ENCODE measurements at places on chromosomes 12 and 14.

DNA sequence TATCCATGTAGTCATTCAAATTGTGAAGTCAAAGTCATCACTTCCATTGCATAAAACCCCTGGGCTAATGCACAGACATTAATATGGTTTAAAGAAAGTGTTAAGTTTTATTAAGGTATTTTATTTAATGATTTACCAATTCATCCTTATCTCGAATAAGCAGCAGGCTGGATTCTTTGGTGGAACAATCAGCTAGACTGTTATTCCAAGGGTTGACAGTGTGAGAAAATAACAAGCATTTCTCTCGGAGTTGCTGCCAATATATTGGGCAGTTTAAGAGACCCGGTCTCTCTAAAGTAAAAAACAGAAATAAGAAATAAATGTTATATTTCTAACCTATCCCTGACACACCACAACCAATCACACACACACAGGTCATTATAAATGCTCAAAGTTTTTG, 9.4 kb downstream of the KLRB1 start:
- DNase-seq = no peak

- no peak for DNase-seq
Observed at GRCh38 chr14:63555572-63555971, 12.4 kb upstream of the PPP2R5E start.

- DNase-seq = no peak
Observed at GRCh38 chr14:103008126-103008525, 49.2 kb downstream of the CDC42BPB start.

DNA sequence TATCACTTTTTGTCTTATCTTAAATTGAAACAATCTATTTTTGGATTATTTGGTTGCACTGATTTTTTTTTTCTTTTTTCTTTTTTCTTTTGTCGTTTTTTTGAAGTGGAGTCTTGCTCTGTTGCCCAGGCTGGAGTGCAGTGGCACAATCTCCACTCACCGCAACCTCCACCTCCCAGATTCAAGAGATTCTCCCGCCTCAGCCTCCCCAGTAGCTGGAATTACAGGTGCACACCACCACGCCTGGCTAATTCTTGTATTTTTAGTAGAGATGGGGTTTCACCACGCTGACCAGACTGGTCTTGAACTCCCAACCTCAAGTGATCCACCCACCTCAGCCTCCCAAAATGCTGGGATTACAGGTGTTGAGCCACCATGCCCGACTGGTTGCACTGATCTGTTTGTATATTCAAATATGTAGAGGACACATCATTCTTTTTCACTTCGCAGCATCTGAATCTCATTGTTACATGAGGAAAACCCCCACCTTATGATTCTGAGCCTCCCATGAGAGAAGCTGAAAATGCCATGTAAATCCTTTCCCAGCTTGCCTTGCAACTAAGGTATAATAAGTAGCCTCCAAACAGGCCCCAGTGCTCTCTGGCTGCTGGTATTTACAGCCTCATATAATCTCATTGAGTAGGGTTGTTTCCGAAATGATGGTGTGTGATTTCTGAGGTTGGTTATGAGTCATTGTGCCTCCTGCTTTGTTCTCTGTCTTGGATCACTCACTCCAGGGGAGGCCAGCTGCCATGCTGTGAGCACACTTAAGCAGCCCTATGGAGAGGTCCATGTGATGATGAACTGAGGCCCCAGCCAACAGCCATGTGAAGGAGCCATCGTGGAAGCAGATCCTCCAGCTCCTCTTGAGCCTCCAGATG, 5.2 kb upstream of the HSP90B1 start:
- DNase-seq = no peak

- no peak for DNase-seq
Observed at GRCh38 chr14:105855893-105856675, 329.7 kb downstream of the TMEM121 start.

- DNase-seq = no peak
Observed at GRCh38 chr14:95663226-95663797, 22.9 kb upstream of the TCL1B start.

- DNase-seq = peak; percentile 68
Observed at GRCh38 chr14:23364164-23365035, 572 bp downstream of the EFS start.
